ENCODE measurements at places on chromosomes 7 and 10. TPM values are rescaled to one million over a fixed set of nuclear protein-coding genes. Genes with fewer than 3 reads are reported as not detected.

GRCh38 chr10:125375210-125375609 lies 214.8 kb upstream of the CTBP2 start:
- no peak for DNase-seq

GRCh38 chr7:30873656-30874055 lies 38.0 kb upstream of the AQP1 start:
- DNase-seq: no peak

The CCDC172 gene
- total RNA-seq: not detected

- no peak for DNase-seq
Measured at GRCh38 chr10:63799521-63800300, 278.5 kb downstream of the REEP3 start.

DNA sequence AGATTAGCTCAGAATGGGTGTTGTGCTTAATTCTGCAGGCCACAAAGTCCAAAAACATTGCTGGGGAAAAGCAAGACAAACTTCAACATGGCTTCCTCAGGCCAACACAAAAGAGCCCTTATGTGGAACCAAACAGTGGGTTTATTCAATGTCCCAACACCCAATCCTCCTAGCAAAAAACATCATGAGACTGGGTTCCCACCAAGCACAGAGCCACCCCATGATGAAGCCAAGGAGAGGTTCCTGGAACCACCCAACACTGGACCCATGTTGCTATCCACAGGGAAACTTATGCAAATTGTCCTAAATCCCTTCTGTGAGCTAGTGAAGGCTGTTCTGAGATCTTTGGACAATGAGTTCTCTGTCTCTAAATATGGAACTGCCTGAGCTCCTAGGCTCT lies 24.0 kb downstream of the SLC25A13 start:
- no peak for DNase-seq

GRCh38 chr7:143484119-143484518 lies 6.4 kb downstream of the TAS2R41 start:
- no peak for DNase-seq

- DNase-seq: no peak
Measured at GRCh38 chr7:18828994-18829857, 288.2 kb downstream of the TWIST1 start.

The SNCG gene
- not detected for total RNA-seq

GRCh38 chr10:62036186-62037081 lies 134.9 kb downstream of the ARID5B start:
- no peak for DNase-seq

DNA sequence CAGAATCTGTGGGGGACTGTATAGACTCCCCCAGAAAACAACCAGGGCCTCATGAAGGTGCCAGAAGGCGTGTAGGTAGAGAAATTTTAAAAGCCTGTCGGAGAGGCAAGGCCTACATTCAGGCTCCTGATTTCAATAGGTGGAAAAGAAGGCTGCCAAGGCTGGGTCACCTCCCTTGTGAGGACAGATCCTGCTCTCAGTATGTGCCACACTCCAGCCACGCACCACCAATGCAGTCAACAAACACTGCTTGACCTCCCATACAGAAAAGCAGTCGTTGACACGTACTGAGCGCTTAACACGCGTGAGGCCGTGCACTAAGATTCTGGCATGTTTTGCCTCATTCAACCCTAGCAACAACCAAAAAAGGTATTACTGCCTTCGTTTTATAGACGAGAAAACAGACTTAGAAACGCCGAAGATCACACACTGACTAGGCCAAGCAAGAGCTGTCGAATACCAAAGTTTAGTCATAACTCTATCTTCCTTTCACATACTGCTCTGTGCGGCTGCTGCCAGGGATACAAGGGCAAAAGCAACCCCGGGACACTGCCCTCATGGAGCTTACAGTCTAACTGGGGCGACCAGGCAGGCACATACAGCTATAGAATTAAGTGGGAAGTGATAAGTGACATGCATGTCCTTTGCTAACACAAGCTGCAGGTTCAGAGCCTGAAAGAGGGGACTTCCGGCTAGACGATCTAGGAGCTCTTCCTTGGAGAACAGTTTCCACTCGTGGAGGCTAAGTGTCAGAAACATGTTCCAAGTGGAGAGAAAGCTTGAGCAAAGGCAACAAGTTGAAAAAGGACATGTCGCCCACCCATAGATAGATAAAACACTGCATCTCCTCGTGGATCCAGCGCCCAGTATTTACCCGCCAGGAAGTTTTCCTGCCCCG lies 797 bp upstream of the NKX2-3 start:
- no peak for DNase-seq

DNA sequence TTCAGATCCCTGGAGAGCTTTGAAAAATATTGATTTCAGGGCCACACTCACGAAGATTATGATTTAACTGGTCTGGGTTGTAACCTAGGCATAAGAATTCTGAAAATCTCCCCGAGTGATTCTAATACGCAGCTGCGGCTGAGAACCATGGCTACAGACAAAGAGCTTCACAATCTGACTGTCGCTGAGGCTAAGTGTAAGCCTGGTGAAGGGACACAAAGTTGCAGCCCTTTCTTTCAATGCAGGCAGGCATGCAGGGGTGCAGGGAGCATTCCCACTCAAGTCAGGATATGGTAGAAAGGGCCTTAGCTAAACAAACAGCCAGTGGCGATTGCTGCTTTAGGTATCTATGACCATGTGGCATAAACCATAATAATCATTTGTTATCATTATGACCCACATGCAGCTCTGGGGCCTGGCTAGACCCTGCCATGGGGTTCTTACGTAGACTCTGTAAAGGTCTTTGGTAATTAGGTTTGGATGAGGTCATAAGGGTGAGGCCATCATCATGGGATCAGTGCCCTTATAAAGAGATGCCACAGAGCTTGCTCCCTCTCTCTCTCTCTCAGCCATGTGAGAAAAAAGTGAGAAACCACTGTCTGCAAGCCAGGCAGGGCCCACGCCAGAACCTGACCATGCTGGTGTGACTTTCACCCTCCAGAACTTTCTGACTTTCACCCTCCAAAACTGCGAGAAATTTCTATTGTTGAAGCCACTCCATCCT lies 88.4 kb upstream of the LANCL2 start:
- no peak for DNase-seq

The COL17A1 gene
- total RNA-seq: not detected

DNA sequence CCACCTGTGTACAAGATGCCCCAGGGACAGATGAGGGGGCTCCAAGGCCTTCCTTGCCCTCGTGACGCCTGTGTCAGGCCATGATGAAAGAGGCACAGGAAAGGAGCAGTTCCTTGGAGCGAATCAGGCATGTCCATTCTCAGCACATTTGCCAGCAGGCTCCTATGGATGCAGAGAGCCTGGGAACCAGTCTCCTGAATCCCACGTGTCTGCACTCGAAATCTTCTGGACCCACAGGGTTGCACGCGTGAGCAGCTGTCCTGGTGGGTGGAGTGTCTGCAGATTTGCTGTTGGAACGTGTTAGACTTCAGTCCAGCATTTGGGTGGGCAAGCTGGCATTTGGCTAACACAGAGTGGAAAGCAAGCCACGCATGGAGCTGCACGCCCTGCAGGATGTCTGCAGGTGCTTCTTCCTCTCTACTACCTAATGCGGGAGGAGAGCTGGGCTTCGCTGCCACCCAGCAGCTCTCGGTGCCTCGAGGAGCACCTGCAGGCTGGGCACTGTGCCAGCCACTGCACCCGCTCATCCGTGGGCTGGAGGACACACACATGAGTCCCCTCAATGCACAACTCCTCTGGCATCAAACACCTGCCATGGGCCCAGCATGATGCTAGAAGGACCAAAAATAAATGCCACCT lies 140.7 kb downstream of the PAXIP1 start:
- no peak for DNase-seq

The FAM170B gene
- not detected for total RNA-seq

GRCh38 chr7:137656850-137657232 lies 189.9 kb downstream of the DGKI start:
- DNase-seq: no peak

DNA sequence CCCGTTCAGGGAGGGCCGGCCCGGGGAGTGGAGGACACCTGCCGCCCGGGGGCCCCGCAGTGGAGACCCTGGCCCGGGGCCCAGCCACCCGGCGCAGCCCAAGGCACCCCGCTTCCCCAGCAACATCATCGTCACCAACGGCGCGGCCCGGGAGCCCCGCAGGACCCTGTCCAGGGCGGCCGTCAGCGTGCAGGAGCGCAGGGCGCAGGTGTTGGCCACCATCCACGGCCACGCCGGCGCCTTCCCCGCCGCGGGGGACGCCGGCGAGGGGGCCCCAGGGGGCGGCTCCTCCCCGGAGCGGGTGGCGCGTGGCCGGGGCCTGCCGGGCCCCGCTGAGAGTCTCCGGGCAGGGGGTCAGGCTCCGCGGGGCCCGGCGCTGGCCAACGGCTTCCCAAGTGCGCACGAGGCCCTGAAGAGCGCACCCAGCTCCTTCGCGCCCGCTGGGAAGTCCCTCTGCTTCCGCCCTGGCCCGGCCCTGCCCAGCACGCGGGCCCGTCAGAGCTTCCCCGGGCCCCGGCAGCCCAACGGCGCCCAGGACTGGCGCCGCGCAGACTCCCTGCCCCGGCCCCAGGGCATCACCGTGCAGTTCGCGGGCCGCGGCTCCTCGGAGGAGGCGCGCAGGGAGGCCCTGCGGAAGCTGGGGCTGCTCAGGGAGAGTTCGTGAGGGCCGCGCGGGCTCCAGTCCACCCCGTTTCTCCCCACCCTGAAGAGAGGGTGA lies 46.7 kb downstream of the PROSER2 start:
- no peak for DNase-seq

DNA sequence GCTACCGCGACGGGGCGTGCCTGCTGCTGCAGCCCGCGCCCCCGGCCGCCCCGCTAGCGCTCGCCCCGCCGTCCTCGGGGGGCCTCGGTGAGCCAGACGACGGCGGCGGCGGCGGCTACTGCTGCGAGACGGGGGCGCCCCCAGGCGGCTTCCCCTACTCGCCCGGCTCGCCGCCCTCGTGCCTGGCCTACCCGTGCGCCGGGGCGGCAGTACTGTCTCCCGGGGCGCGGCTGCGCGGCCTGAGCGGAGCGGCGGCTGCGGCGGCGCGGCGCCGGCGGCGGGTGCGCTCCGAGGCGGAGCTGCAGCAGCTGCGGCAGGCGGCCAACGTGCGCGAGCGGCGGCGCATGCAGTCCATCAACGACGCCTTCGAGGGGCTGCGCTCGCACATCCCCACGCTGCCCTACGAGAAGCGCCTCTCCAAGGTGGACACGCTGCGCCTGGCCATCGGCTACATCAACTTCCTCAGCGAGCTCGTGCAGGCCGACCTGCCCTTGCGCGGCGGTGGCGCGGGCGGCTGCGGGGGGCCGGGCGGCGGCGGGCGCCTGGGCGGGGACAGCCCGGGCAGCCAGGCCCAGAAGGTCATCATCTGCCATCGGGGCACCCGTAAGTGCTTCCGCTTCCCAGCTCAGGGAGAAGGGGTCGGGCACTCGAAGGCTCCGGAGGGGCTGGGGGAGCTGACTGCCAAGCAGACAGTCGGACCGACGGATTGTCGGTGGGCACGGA lies 761 bp downstream of the PTF1A start:
- no peak for DNase-seq

The SPRN gene
- not detected for total RNA-seq

The TAS2R41 gene
- not detected for total RNA-seq

GRCh38 chr10:93973748-93974445 lies 19.8 kb upstream of the PLCE1 start:
- DNase-seq: no peak

GRCh38 chr10:49568235-49568634 lies 29.3 kb upstream of the ERCC6 start:
- DNase-seq: no peak

- DNase-seq: no peak
Measured at GRCh38 chr10:5549462-5550249, 24.9 kb downstream of the CALML3 start.

GRCh38 chr10:21732067-21732772 lies 198.2 kb downstream of the MLLT10 start:
- no peak for DNase-seq

Measured in natural killer cell (primary cell).